Esophagus squamous epithelium (tissue), 5 donors: ENCODE measurements at places on chromosomes 3 and 15. TPM values are rescaled to one million over a fixed set of nuclear protein-coding genes. Genes with fewer than 3 reads are reported as not detected.

Gene KBTBD13
- total RNA-seq = not detected

Gene SPSB4
- total RNA-seq = not detected

Gene C3orf20
- not detected for total RNA-seq

Gene SPRED1
- total RNA-seq = 4.3 TPM

Gene ECE2
- total RNA-seq = not detected
